ENCODE measurements at places on chromosomes 2 and 18.

DNA sequence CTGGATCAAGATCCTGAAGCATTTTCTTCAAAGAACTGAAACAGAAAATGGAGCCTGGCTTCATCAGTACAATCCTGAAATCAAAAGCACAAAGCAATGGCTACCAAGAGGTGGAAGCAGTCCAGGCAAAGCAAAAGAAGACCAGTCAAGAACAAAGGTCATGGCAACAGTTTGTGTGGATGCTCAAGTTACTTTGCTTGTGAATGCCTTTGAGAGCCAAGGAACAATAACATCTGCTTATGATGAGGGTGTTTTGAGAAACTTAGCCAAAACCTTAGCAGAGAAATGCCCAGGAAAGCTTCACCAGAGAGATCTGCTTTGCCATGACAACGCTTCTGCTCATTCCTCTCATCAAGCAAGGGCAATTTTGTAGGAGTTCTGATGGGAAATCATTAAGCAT, 723.1 kb downstream of the TMEM182 start:
- DNase-seq: no peak

DNA sequence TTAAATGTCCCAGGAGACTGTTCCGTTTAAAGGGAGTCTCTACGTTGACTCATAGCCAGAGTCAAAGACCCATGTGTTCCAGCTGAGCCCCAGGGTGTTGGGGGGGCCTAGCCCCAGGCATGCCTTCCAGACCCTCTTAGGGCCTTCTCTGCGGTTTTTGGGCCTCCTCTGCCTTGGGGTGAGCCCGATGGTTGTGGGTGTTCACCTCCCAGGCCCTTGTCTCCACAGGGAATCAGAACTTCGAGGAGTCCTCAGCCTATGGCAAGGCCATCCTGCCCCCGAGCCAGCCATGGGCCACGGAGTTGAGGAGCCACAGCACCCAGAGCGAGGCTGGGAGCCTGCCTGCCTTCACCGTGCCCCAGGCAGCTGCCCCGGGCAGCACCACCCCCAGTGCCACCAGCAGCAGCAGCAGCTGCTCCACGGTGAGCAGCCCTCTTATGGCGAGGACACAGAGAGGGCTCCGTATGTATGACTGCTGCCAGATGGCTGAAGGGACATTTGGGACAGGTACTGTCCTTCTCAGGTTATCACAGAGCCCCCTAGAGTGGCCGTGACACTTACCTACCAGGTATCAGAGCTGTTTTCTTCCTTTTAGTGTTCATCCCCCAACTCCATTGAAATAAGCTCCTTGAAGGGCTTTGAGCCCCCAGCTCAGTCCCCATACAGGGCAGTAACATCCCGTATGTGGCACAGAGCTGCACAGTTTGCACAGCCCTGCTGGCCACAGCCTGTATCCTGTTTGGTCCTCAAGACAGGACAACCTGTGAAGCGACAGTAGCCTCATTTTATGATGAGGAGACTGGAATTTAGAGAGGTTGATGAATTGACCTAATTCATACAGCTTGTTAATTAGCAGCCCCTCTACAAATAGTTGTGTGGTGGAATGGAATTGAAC, 80.7 kb downstream of the EPAS1 start:
- DNase-seq: no peak

DNA sequence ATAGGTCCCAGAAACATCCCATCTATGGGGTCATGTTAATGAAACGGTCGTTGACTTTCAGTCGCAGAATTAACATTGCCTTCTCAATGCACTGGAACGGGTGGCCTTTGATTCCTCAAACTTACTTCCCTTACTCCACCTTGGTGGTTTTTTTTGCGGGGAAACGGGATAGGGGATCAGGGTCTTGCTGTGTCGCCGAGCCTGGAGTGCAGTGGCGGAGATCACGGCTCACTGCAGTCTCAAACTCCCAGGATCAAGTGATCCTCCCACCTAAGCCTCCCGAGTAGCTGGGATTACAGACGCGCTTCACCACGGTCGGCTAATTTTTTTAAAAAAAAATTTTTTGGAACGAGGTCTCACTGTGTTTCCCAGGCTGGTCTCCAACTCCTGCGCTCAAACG, 754 bp downstream of the ATG16L1 start:
- DNase-seq: no peak

- DNase-seq: no peak
These were observed 154.1 kb downstream of the GALNT14 start for GRCh38 chr2:30984148-30984547.

DNA sequence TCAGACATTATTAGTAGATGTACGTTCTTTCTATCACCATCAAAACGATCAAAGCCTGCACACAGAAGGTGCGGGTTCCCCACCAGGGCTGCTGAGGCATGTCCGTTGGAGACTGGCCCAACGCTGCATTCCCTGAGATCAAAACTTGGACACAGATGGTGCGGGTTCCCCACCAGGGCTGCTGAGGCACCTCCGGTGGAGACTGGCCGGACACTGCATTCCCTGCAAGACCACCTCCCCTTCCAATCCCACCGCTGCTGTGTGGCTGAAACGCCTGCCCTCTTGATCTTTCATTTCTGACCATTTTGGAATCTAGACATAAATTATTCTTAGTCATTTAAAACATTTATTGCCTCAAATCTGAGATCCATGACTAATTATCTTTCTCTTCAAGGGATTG, 254.2 kb upstream of the SALL3 start:
- DNase-seq: no peak

DNA sequence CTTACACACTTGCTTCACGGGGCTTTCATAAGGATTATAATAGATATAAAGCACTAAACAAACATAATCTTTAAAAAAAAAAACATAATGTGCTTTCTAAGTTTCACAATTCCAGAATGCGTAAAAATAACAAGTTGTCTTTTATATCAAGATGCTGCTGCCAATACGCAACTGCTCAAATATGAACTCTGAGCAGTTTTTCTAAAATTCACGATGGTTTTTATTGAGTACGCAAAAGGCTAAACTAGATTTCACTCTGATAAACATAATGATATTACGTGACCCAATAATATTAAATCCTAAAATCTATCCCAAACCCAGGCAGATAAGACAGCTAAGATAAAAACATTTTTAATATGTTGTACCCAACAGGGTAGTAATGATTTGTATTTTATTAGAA, 24.6 kb upstream of the MAT2A start:
- no peak for DNase-seq

DNA sequence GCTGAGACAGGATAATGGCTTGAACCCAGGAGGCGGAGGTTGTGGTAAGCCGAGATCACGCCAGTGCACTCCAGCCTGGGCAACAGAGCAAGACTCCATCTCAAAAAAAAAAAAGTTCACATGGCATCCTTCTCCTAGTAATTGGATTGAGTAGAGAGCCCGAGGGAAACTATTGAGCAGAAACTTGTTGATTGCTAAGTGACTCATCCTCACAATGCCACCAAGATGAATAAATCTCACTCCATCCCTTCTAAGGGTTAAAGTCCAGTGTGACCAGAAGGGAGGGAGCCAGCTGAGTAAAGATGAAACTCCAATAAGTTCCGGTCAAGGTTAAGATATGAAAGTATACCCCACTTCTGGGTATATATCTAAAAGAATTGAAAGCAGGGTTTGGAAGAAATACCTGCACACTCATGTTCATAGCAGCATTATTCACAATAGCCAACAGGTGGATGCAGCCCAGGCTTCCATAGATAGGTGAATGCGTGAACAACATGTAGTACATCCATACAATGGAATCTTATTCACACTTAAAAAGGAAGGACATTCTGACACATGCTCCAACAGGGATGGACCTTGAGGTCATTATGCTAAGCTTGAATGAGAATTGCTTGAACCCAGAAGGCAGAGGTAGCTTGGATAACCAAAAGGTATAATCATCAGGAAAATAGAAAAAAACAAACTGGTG, 13.0 kb upstream of the FHL2 start:
- no peak for DNase-seq

- no peak for DNase-seq
These were observed 39.5 kb upstream of the FHL2 start for GRCh38 chr2:105438104-105438929.

DNA sequence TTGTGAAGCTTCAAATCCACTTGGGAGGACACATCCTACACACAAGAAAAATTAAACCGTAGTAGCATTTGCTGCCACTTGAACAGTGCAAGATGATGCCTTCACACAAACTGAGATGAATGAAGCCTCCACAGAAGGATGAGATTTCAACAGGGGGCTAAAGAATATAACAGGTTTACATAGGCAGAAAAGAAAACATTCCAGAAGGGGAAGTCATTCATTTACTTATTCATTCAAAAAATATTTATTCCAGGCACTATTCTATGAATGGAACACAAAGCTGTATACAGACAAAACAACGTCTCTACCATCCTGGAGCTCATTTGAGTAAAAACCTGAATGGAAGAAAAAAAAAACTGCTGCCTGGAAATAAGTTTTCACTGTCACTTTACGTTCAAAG, 170.5 kb downstream of the CDH20 start:
- no peak for DNase-seq

GRCh38 chr2:222577341-222577740, 78.6 kb downstream of the FARSB start:
- no peak for DNase-seq

- DNase-seq: no peak
These were observed 70.3 kb downstream of the LNPK start for GRCh38 chr2:175931805-175932204.

DNA sequence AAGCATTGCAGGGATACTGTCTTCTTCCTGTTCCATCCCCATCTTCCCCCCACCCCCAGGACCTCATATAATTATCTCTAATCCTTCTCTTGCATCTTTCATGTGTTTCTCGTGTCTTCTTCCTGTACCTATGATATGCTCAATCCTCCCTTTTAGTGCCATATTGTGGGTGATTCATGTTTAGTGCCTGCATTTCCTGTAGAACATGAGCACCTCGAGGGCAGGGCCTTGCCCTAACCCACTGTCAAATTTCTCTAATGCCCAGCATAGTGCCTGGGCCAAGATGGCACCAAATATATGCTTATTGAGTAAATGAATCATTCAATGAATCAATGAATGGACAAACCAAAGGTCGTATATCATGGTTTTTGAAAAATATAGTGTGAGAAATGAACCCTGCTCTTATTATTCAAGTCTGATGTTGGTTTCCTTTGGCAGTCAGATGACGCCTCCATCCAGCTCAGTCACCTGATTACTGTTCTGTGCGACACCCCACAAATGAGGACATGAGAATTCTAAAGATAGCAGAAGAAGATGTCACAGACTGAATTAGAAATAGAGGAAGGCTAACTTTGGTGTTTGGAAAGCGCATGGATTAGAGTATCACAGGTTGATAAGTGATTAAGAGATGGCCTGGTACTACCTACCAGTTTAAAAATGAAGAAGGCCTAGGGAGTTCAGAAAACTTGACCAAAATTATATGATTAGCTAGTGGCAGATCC, 278.4 kb downstream of the PRKCE start:
- no peak for DNase-seq

DNA sequence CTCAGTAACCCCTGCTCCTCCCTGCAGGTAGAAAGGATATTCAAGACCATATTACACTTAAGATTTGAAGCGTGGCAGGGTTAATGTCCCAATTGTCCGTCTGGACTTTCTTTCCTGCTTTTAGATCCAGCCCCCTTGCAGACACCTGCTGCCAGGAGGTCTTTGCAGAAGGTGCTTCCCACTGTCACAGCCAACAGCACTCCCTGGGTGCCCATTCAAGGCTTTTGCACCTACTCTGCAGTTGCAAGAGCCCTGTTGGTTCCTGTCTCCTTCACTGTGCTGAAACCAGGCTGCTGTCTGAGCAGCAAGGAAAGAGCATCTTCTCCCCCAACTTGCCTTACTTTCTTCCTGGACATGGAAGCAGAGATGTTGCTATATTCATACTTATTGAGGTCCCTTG, 1043.0 kb upstream of the POU3F3 start:
- no peak for DNase-seq

GRCh38 chr2:177355874-177356273, 36.7 kb upstream of the AGPS start:
- DNase-seq: no peak

GRCh38 chr2:102037681-102038080, 45.9 kb downstream of the IL1R2 start:
- no peak for DNase-seq

- no peak for DNase-seq
These were observed 229.5 kb downstream of the AGAP1 start for GRCh38 chr2:235723371-235723770.

GRCh38 chr2:157059036-157059435, 198.5 kb upstream of the GALNT5 start:
- no peak for DNase-seq

GRCh38 chr2:125652280-125652679, 1003.7 kb upstream of the GYPC start:
- no peak for DNase-seq

DNA sequence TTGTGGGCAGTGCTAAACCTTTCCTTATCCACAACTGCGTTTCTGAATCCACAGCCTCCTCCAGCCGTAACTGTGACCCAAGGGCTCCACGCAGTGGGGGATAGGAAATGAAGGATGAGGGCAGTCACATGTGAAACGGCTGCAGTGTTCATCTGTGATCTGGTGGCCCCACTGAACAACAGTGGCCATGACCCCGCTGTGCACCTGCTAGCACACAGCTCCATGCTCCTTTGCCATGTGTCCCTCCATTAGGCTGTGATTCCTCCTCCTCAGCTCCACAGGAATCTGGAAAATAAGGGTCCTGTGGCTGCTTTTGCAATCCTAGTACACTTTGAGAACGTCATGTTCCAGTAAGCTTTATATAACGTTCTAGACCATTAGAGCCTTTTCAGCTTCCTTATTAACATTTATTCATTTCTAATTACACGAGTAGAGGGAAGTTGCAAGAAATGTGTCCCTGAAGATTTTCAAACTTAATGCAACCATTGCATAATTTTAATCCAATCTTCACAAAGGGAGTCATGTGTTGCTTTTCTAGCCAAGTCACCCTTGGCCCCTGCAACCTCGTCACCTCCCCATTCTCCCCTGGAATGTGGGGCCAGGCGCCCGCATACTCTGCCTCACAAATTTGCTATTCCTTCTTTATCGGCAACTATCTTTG, 7.1 kb upstream of the NAPG start:
- DNase-seq: no peak

GRCh38 chr2:126399001-126399400, 257.0 kb upstream of the GYPC start:
- DNase-seq: no peak

- DNase-seq: no peak
These were observed 857.4 kb upstream of the CDH2 start for GRCh38 chr18:29034113-29034856.

DNA sequence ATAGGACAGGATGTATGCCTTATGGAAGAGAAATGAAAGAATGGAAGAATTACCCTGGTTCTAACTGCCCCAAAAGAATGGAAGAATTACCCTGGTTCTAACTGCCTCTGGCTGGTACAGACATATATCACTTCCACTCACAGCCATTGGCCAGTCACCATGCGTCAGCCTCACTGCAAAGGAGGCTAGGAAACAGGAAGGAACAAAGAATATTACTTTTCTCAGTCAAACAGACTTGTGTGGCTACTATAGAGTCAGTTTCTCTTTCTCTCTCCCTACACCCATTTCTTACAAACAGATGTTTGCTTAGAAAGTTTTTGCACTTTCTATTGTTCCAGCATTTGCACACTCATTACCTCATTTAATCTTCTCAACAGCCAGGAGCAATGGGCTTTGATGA, 1111.1 kb upstream of the KLHL29 start:
- DNase-seq: no peak

- DNase-seq: no peak
These were observed 48.9 kb downstream of the FRZB start for GRCh38 chr2:182817558-182817957.

Measured in stimulated activated CD4-positive, alpha-beta T cell treated with anti-CD3 and anti-CD28 coated beads, TNF-alpha, amount 100 ng/mL, for 1 hour (primary cell).